ENCODE measurements at places on chromosomes 1 and 21. TPM values are rescaled to one million over a fixed set of nuclear protein-coding genes. Genes with fewer than 3 reads are reported as not detected.

DNA sequence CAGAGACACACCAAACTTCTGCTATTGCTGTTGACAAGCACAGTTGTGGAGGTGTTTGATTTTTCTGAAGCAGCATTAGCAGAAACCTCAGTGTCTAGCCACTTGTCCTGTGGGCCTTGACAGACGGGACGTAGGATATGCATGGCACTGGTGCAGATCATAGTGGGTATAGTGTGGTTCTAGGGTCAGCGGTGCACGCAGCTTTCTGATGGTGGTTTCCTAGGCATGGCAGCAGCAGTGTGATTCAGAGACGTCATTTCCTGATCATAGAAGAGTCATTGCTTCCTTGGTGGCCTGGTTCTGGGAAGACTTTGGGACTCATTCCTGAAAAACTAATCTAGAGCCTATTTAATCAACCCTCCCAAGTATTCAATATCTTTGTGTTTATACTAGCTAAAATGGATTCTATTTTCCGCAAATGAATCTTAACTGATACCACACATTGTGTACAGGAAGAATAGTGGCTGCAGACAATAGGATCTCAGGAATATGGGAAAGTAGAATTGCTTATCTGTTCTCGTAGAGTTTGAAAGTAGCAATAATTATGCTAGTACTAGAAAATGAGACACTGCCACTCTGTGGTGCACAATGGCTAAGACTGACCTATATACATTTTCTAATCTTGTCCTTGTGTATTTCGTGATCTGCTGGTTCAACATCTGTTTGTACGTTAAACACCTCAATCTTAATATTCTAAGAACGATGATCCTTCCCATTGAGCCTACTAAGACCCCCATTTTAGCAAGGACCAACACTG lies 2.8 kb upstream of the USP1 start:
- H3K27me3 ChIP-seq, result no peaks in the 10 kb centered on the region
- H3K4me1 ChIP-seq, result peaks cover 20% of the 10 kb centered on the region
- DNase-seq, result no peak

DNA sequence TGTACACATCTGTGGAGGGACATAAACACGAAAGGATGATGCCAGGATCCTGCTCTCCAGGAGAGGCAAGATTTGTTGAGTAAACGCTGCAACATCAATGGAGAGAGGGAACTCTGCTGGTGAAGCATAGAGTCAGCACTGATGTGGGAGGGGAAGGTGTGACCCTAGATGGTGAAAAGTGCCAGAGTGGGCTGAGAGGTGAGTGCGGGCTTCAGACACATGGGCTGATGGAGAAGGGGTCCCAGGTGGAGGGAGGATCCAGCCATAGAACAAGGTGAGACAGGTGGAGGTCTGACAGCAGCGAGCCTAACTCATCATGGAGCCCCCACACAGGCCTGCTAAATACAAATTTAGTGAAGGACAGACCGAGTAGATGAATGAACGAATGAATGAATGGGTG lies 9.7 kb downstream of the RD3 start:
- H3K4me3 ChIP-seq, result no peak overlapping the region
- H3K27ac ChIP-seq, result no peak overlapping the region
- H3K4me1 ChIP-seq, result no peaks in the 10 kb centered on the region
- H3K27me3 ChIP-seq, result peaks cover 10% of the 10 kb centered on the region
- no peak for DNase-seq
- no peaks in the 10 kb centered on the region for H3K36me3 ChIP-seq

GRCh38 chr1:78283691-78284090 lies 207.1 kb upstream of the PTGFR start:
- no peaks in the 10 kb centered on the region for H3K4me1 ChIP-seq
- H3K4me3 ChIP-seq, result no peak overlapping the region
- H3K27me3 ChIP-seq, result no peaks in the 10 kb centered on the region
- no peaks in the 10 kb centered on the region for H3K36me3 ChIP-seq

JAM2 gene
- 0.39 TPM for polyA plus RNA-seq

- no peaks in the 10 kb centered on the region for H3K4me1 ChIP-seq
- no peaks in the 10 kb centered on the region for H3K36me3 ChIP-seq
- no peaks in the 10 kb centered on the region for H3K27me3 ChIP-seq
- no peak overlapping the region for H3K4me3 ChIP-seq
- no peak overlapping the region for H3K27ac ChIP-seq
Measured at GRCh38 chr21:27807596-27807995, 840.7 kb upstream of the ADAMTS5 start.

DNA sequence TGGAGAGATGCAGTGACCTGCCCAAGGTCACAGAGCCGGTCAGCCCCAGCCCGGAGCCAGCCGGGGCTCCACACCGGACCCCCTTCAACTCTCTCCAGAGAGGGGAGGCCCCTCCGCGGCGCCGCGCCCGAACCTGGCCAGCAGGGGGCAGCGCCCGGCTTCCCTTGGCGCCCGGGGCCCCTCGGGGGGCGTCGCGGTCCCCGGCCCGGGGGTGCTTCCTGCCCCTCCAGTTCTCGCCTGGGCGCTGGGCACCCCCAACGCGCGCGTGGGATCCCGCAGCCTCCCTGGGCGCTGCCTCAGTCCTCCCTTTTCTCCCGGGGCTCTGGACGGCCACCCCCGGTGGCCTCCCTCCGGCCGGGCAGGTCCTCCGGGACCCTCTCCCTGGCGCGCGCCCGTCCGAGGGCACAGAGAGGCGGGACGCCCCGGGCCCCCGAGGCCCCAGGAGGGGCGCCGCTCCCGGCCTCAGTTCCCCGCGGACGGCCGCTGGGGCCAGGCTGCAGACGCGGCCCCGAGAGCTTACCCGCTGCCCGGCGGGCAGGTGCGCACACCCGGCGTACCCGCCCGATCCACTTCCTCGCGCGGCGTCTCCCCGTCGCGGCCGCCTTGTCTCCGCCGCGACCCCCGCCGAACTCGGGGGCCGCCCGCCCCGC lies 406 bp downstream of the HTR1D start:
- H3K27ac ChIP-seq, result no peak overlapping the region
- H3K36me3 ChIP-seq, result no peaks in the 10 kb centered on the region
- no peak overlapping the region for H3K4me3 ChIP-seq
- H3K4me1 ChIP-seq, result peaks cover 14% of the 10 kb centered on the region
- peaks cover 20% of the 10 kb centered on the region for H3K27me3 ChIP-seq

DNA sequence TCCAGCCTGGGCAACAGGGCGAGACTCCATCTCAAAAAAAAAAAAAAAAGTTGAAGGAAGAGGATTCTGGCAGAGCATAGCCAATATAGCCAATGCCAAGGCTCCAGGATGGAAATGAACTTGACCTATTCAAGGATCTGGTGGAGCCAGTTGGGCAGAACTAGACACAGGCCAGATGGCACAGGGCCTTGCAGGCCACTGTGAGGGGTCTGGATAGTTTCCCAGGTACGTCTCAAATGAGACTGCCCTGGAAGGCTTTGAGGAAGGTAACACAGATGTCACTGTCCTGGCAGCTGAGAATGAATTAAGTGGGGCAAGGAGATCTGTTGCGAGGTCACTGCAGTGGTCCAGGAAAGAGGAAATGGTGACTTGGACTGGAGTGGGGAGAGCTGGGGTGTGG lies 12.0 kb upstream of the ARHGEF19 start:
- no peak overlapping the region for H3K27ac ChIP-seq
- no peaks in the 10 kb centered on the region for H3K27me3 ChIP-seq
- H3K4me1 ChIP-seq, result no peaks in the 10 kb centered on the region
- H3K4me3 ChIP-seq, result no peak overlapping the region

ANGPTL3 gene
- not detected for polyA plus RNA-seq
